HCT116 (cell line): ENCODE measurements at places on chromosomes 12 and 14. TPM values are rescaled to one million over a fixed set of nuclear protein-coding genes. Genes with fewer than 3 reads are reported as not detected.
A peak's percentile ranks its signal among the peaks of the same experiment; 100 is the strongest.

Gene ENO2
- 117 TPM for total RNA-seq

Gene CMA1
- not detected for total RNA-seq

GRCh38 chr12:122841544-122842321, 6.5 kb downstream of the HIP1R start:
- peak; percentile 22 for DNase-seq
- peaks cover 46% of the 10 kb centered on the region for H3K4me1 ChIP-seq
- H3K4me3 ChIP-seq: no peak overlapping the region

DNA sequence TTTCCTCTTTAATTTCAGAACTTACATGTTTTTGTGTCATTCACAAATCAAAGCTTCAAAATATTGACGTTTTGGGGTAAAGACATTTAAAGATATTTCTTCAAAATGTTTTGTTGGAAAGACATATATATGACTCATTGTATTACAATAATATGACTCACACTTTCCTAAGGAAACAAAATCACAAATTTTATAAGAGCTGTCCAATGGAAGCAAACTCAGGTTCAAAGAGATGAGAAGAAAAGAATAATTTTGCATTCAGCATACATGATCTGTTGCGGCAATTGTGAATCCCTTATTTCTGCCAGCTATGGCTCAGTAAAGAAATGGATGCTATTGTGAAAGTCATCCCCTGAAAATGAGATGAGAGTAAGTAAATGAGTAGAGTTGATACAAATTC, 82.7 kb downstream of the GRIP1 start:
- no peak for DNase-seq
- no peak overlapping the region for H3K27ac ChIP-seq
- no peak overlapping the region for H3K4me3 ChIP-seq
- peaks cover 72% of the 10 kb centered on the region for H3K27me3 ChIP-seq
- H3K4me1 ChIP-seq: no peaks in the 10 kb centered on the region

DNA sequence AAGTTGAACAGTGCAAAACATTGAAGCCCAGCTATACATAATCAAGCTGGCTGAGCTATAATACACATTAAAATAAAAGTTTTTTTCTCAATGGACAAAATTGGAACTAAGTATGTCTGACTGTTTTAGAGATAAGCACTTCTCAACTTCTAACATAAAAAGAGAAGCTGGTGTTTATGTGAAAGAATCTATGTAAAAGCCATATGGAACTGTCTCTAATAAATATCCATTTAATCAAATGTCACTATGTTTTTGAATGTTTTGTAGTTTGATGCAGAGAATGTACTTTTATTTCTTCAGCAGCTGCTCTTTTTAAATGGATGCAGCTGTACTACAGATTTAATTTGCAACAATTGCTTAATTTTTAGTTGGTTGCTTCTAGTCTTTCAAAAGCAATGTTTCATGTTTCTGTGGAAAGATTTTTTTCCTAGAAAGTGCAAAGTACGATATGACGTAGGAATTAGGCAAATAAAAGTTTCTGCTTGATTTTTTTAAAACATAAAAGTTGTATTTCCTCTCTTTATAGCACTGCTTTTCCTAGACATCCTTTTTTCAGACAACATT, 114.2 kb downstream of the PDE3A start:
- no peak overlapping the region for H3K4me3 ChIP-seq
- H3K27ac ChIP-seq: no peak overlapping the region
- DNase-seq: no peak
